ENCODE measurements at places on chromosomes 1 and 21.
A peak's percentile ranks its signal among the peaks of the same experiment; 100 is the strongest.

- no peak for DNase-seq
Observed at GRCh38 chr1:227058321-227058751, 118.2 kb downstream of the COQ8A start.

DNA sequence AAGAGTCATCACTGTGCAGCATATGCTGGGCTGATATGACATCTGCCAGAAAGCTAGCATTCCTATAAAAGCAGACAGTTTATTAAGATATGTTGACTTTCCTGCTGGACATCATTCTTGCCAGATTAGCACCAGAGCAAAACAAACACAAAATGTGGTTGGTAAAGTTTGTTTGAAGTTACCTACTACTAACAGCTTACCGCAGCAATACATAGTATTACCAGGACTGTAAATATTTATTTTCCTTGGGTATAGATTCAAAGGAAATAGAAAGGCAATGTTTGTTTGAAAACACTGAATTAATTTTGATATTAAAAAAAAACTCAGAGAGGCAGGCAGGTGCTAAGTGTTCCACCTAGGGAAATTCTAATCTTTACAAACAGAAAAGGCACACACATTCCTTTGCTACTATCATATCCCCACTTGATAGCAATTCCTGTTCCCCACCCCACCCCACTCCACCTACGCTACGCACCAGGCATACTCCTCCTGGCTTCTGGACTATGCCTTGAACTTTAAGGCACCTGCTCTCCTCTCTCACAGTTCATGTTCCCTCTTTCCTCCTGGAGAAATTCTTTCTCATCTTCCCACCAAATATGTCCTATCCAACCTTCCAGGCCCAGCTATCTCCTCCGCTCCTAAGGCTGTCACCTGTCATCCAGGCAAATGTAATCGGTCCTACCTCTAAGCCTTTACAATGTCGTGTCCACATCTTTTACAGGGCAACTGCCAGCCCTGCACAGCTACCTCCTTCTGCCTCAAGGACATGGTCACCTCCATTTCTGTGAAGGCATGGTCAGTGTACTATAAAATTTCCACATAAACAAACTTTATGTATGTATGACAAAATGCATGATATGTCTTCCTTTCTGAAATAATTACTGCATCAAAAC lies 34.7 kb downstream of the PTPN14 start:
- DNase-seq, result no peak

GRCh38 chr1:228004331-228004855 lies 2.4 kb upstream of the WNT3A start:
- DNase-seq, result no peak

- DNase-seq, result no peak
Observed at GRCh38 chr1:17885663-17886320, 130.7 kb downstream of the ACTL8 start.

GRCh38 chr1:207753611-207754010 lies 1.8 kb downstream of the CD46 start:
- DNase-seq, result no peak

DNA sequence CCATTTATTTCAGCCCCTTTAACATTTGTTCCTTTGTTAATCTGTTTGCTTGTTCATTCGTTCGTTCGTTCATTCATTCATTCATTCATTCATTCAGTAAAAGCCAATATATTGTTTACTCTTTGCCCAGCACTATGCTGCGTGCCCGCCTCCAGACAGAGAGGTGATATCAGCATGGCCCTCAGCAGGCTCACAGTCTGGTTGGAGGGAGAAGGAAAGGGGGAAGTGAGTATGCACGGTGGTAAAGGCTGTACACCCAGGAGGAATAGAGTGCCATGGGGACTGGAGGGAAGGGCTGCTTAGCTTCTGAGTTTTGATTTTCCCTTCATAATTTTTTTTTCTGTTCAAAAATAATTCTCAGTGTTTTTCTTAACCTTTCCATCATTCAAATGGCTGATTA lies 144.7 kb downstream of the NOS1AP start:
- no peak for DNase-seq

DNA sequence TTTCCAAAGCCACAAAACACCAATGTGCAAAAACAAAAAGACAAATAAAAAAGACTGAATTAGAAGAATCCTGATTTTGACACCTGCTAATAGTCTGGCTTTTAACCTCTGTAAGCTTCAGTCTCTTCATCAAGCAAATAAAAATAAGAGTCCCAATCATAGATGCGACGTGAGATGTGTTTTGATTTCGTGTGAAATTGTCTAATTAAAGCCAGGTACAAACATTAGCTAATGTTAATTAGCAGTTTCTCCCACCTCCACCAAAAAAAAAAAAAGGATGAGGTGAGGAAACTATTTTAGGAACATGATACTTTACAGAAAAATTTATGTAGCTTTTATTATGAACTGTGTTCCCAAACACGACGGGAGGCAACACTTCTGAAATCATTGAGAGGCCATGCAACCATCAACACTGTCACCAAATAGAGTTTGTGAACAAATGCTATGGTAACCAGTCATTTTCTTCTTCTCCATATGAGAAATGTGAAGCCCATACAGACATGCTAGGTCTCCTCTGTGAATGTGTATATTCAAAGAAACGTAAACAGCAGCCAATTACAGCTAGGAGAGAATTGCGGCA lies 6.7 kb upstream of the EVI5 start:
- no peak for DNase-seq

DNA sequence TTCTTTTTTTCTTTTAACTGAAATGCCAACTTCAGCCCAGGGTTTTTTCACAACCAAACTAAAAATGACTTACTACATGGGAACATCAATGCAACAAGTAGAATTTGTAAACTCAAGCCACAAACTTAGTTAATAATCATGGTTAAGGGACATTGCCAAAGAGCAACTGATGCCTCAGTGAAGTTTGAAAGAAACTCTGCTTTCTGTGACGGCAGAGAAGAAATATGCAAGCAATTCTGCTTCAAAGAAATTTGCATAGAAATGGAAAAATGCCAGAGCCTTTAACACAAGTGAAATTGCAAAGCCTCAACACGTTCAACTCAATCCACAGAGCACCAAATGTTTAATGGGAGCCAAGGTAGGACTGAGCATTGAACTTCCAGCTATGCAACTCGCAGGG lies 5.0 kb upstream of the CHD5 start:
- no peak for DNase-seq

DNA sequence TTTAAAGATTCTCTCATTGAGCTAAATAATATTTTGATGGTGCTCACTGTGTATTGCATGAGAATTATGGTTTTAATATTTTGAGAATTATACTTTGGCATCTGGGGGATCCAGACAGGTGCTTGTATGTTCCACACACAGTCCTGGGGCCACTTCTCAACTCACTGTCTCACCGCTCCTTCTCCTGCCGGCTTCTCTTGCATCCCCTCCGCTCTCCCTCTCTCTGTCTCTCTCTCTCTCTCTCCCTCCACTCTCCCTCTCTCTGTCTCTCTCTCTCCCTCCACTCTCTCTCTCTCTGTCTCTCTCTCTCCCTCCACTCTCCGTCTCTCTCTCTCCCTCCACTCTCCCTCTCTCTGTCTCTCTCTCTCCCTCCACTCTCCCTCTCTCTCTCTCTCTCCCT lies 32.2 kb upstream of the ZC3H12A start:
- no peak for DNase-seq

- peak; percentile 17 for DNase-seq
Observed at GRCh38 chr1:95084317-95085176, 11.8 kb upstream of the ALG14 start.

DNA sequence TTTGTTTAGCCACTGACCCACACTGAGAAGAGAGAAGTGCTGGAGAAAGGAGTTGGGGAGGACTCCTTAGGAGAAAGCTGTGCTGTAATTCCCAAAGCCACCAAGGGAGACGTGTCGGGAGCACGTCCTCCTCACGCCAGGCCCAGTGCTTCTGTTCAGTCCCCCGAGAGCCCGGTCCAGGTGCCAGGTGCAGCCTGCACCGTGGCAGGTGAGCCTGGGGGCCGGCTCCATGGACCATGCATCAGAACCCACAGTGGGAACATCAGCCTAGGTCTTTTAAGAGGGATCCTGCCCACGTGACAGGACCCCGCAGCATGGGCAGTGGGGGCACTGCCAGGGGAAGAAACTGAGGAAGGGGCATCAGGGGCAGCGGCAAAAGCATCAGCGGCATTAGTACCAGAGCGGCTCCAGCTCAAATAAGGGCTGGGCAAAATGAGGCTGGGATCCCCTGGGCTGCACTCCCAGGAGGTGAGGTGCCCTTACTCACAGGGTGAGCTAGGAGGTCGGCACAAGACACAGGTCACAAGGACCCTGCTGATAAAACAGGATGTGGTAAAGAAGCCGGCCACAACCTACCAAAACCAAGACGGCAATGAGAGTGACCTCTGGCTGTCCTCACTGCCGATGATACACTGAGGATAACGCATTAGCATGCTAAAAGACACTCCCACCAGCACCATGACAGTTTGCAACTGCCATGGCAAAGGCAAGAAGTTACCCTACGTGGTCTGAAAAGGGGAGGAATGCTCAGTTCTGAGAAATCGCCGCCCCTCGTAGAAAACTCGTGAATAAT lies 24.6 kb upstream of the PRDM15 start:
- no peak for DNase-seq

- no peak for DNase-seq
Observed at GRCh38 chr1:38565020-38565491, 294.5 kb downstream of the RRAGC start.

GRCh38 chr1:223813645-223814044 lies 32.1 kb downstream of the TP53BP2 start:
- no peak for DNase-seq

- peak; percentile 16 for DNase-seq
Observed at GRCh38 chr1:232142403-232143314, 487.3 kb downstream of the SIPA1L2 start.

DNA sequence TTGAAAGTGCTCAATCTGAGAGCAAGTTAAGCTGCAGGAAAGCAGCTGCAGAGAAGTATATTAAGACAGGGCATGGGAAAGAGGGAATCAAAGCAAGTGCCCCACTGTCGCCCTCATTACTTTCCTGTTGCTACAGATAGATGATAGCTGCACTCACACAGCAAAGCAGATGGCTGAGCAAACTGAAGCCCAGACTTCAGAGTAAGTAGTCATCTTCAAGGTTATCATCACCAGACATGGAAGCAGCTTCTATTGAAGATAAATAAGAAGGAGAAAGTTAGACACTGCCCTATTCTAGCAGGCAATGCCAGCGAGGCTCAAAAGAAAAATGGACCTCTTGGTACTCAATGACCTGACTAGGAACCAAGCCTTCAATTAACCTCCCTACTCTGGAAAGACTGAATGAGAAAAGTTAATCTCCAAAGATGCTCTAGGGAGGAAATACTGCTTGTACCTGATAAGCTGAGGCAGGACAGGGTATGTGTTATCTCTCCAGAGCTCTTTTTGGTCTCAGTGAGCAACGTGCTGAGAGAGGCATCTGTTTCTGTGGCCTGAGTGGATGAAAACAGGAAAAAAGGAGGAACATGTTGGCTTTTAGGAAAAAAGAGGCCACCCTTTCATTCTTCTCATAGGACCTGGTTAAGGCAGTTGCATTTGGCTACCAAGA lies 11.1 kb upstream of the MRPL9 start:
- DNase-seq, result no peak

GRCh38 chr1:53141487-53142055 lies 867 bp downstream of the SLC1A7 start:
- DNase-seq, result no peak

- DNase-seq, result no peak
Observed at GRCh38 chr1:175810305-175810704, 66.9 kb upstream of the TNR start.

DNA sequence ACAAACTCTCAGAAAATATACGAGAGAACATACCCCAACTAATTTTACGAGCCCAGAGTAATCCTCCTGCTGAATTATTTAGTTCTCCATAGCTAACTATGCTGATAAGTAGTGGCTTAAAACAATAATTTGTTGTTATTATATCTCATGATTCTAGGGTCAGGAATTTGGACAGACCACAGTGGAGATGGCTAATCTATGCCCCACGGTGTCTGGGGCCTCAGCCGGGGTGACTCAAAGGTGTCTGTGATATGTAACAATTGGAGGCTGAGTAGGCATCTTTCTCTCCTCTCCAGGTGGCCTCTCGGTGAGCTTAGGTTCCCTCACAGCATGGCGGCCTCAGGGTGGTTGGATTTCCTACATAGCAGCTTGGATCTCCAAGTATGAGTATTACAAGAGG lies 35.4 kb upstream of the FOXO6 start:
- no peak for DNase-seq

DNA sequence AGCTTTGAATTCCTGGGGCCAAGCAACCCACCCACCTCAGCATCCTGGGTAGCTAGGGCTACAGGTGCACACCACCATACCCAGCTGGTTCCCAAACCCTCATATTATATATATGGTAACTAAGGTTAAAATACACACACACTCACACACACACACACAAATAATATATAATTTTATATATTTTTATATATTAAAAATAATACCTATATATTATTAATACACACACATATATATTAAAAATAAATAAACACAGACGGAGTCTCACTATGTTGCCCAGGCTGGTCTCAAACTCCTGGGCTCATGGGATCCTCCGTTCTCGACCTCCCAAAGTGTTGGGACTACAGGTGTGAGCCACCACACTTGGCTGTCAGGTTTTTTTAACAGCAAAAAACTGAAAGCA lies 31.9 kb downstream of the SCAF4 start:
- DNase-seq, result no peak

GRCh38 chr1:218284377-218284916 lies 646 bp upstream of the RRP15 start:
- no peak for DNase-seq

GRCh38 chr21:44612669-44613229 lies 870 bp downstream of the KRTAP10-8 start:
- no peak for DNase-seq

- no peak for DNase-seq
Observed at GRCh38 chr1:248111157-248111556, 16.2 kb downstream of the OR2L13 start.

- no peak for DNase-seq
Observed at GRCh38 chr1:206559672-206559995, 52.3 kb downstream of the RASSF5 start.

DNA sequence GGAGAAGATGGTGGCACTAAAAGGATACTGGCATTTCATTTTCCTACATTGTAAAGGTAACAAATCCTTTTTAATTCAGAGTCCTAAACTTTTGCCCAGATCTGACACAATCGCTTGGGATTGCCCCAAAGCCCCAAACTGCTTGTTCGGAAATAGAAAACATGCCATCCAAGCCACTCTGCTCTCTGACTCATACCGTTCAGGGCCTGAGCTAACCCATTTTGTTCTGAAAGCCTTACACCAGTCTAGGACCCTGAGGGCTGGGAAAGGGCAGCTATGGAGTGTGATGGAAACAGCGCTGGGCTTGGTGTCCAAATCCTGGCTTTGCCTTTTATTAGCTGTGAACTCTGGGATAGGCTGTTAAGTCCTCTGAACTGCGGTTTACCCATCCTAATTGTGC lies 159.4 kb upstream of the UBE2U start:
- DNase-seq, result no peak
